HepG2 (cell line): ENCODE measurements at places on chromosomes 7 and 10. TPM values are rescaled to one million over a fixed set of nuclear protein-coding genes. Genes with fewer than 3 reads are reported as not detected.

Gene UPK3B
- not detected in 2 replicates for total RNA-seq

Gene FAM20C
- total RNA-seq, result 14.5 and 19.9 TPM in 2 replicates

Gene TCAF1
- total RNA-seq, result 101 and 124 TPM in 2 replicates

- H3K4me3 ChIP-seq, result no peak overlapping the region
- H3K4me1 ChIP-seq, result peaks cover 10% of the 10 kb centered on the region; the same call in 1 of the 2 replicates
- H3K27ac ChIP-seq, result no peak overlapping the region
- H3K36me3 ChIP-seq, result no peaks in the 10 kb centered on the region
Measured at GRCh38 chr10:47367646-47368045, 16.4 kb downstream of the ZNF488 start.

GRCh38 chr10:16478801-16479200 lies 42.0 kb downstream of the PTER start:
- H3K4me1 ChIP-seq, result no peaks in the 10 kb centered on the region
- no peak overlapping the region for H3K27ac ChIP-seq
- no peak overlapping the region for H3K4me3 ChIP-seq

GRCh38 chr10:1569208-1569607 lies 168.1 kb downstream of the ADARB2 start:
- no peaks in the 10 kb centered on the region for H3K4me1 ChIP-seq
- no peaks in the 10 kb centered on the region for H3K36me3 ChIP-seq
- no peak overlapping the region for H3K27ac ChIP-seq
- peaks cover 37% of the 10 kb centered on the region; the same call in 2 of the 3 replicates for H3K27me3 ChIP-seq
- no peak overlapping the region for H3K4me3 ChIP-seq

- no peak for DNase-seq
- H3K27ac ChIP-seq, result no peak overlapping the region
- H3K27me3 ChIP-seq, result peaks cover 8% of the 10 kb centered on the region
- no peaks in the 10 kb centered on the region for H3K36me3 ChIP-seq
- no peaks in the 10 kb centered on the region for H3K4me1 ChIP-seq
Measured at GRCh38 chr7:151780631-151781030, 96.3 kb downstream of the PRKAG2 start.
